NCI-H69 (cell line): ENCODE measurements at places on chromosomes 7 and 10.

DNA sequence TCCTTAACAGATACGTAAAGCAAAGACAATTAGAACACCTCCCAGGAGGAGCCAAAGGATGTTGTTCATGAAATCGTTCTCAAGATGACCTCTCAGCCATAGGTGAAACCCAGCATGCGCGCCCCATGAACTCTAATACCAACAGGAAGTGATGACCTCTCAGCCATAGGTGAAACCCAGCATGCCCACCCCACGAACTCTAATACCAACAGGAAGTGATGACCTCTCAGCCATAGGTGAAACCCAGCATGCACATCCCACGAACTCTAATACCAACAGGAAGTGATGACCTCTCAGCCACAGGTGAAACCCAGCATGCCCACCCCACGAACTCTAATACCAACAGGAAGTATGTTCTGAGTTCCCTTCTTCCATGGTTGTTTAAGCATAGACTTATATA is 205.2 kb upstream of the ADARB2 start:
- no peak for DNase-seq

DNA sequence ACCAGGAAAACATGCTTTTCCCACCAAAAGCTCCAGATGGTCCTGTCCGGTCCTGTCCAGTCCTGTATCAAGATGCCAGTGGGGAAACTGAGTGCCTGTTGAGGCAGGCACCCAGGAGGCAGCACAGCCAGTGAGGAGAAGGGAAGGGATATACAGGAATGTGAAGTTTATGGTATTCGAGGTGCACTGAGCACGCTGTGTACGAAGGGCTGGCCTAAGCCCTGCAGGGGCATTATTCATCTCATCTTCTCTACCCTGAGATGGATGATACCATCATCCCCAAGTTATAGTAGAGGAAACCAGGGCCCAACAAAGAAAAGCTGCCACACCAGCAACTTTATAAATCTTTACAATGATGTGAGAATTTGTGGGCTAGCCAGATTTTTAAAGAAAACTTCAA is 23.4 kb upstream of the FXYD4 start:
- no peak for DNase-seq

GRCh38 chr7:111517549-111517951 is 44.7 kb downstream of the IMMP2L start:
- DNase-seq: no peak

DNA sequence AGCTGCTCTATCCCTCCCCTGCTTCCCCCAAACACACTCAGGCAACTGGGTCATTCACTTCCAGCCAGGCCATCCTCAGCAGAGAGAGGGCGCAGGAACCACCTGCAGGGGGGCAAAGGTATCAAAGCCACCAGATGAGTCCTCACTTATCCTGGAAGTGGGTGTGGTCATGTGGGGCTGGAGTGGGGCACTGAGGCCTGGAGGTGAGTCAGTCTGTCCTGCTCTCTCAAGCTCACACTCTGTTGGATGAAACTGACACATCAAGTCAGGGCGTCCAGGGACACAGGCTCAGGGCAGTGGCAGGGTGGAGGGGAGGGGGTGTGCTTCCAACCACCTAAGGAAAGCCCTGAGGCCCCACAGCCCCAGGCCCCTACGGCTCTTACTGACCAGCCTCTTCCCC is 8.0 kb upstream of the ELFN1 start:
- DNase-seq: no peak

DNA sequence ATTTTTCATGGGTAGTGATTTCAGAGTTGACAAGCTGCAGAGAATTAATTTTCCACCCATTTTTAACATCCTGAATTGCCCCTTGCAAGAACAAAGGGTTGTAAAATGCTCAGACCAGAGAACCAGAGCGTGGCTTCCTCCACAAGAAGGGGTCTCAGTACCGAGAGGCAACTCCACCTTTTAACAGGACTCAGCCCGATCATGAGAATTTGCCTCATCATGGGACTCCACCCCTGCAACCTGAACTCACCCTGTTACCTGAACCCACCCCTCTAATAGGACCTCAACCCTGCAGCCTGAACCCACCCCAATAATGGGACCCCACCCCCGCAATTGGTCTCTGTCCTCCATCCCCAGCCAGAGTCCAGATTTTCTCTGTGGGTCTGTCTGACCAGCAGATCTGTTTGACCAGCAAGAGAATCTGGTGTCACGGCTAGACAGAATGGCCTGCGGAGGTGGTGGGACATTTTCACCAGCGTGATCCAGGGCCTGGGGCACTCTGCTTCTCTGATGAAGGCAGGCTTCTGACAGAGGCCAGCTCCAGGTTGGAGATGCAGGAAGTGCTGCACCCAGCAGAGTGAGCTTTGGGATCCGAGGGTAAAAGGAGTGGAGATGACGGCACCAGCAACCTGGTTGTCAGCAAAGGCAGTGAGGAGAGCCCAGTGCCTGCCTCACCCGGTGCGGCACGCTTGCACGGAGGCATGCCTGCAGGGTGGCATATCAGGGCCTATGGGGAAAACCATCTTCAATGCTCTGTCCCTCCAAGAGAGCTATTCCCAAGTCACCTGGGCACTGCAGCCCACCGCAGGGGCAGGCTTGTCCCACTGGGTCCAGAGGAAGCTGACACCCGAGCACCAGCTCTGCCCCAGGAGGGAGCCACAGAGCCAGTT is 136.6 kb downstream of the TCERG1L start:
- DNase-seq: no peak

GRCh38 chr10:79399223-79399831 is 46.1 kb downstream of the ZCCHC24 start:
- DNase-seq: peak; percentile 61

DNA sequence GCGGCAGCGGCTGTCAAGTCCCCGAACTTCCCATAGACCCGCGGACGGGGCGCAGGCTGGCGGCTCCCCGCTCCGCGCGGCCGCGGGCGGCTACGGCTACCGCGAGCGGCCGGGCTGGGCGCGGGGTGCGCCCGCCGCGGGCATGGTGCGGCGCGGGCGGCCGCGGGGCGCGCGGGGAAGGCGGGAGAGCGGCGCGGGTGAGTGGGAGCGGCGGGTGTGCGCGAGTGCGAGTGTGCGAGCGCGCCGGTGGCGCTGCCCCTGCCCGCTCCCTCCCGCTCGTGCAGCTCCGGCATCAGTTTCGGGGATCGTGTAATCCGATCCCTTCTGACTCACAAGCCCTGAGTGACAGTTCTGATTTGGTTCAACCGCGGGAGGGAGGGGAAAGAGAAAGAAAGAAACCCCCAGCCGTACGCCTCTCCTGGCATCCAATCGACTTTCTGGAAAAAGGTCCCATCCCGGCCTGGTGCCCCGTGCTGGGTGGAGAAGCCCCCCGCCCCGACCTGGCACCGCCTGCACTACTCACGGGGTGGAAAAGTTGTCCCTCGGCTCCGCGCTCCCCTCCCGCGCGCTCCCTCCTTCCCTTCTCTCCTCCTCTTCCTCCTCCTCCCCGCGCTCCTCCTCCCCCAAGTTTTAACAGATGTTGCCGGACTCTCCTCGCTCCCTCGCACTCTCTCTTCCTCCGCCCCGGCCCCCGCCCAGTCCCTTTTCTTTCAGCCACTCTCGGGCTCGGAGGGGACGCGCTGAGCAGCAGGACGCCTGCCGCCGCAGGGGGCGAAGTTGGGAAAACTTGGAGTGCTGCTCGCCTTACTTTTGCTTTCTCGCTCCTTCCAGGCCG is at the start of gene GLI3:
Gene GLI3, minus strand, starts transcription at position 234 of the 835 bp plus-strand sequence. CDS start 13,956 bp downstream, outside the sequence.
- peak; percentile 58 for DNase-seq
